ENCODE measurements at places on chromosomes 2 and 18. TPM values are rescaled to one million over a fixed set of nuclear protein-coding genes. Genes with fewer than 3 reads are reported as not detected.

- no peak for DNase-seq
These were observed 16.5 kb downstream of the TWIST2 start for GRCh38 chr2:238864207-238865014.

GRCh38 chr2:119252186-119253113 lies 28.8 kb downstream of the STEAP3 start:
- no peak for DNase-seq

DNA sequence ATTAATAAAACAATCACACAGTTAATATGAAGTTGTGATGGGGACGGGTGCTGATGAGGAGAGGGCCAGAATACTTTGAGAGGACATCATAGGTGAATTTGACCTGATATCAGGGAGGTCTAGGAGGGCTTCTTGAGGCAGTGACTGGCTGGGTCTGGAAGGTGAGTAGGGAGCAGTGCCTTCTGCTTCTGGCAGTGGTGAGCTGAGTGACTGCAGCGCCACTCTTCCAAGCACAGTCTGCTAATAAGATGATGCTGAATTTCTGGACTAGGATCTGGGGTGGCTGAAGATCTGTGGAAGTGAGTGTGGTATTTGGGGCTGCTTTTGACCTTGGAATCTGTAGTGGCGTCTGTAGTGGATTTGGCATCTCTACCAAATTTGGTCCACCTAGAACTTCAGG lies 5.5 kb downstream of the DGKD start:
- DNase-seq, result no peak

DNA sequence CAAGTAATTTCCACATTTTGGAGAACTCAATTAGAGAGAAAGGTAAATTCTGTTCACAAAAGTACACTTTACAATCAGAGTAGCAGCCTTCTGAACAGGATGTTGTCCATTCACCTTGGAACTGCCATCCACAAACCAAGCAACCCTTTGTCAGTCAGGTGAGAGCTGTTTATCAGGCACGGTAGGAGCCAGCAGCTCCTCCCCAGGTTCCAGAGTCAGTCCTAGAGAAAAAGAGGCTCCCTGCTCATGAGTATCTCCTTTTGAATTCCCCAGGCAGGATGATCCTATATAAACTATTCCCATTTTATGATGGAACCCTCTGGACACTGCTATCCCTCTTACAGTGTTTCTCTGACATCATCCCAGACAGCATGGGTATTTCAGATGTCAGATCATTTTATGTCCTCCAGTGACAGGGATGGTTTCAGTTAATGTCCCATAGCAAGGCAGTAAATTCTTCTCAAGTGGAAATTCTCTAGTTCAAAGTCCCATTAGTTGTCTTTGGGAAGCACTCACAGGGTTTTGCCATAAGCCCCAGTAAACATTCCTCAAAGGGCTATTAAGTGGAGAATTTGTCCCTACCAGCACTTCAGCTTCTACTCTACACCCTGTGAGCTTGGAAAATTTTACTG lies 34.5 kb upstream of the CSRNP3 start:
- no peak for DNase-seq

Gene DPP10
- not detected for polyA plus RNA-seq

Data from SK-N-SH (cell line).